ENCODE measurements at places on chromosomes 16 and 17.

DNA sequence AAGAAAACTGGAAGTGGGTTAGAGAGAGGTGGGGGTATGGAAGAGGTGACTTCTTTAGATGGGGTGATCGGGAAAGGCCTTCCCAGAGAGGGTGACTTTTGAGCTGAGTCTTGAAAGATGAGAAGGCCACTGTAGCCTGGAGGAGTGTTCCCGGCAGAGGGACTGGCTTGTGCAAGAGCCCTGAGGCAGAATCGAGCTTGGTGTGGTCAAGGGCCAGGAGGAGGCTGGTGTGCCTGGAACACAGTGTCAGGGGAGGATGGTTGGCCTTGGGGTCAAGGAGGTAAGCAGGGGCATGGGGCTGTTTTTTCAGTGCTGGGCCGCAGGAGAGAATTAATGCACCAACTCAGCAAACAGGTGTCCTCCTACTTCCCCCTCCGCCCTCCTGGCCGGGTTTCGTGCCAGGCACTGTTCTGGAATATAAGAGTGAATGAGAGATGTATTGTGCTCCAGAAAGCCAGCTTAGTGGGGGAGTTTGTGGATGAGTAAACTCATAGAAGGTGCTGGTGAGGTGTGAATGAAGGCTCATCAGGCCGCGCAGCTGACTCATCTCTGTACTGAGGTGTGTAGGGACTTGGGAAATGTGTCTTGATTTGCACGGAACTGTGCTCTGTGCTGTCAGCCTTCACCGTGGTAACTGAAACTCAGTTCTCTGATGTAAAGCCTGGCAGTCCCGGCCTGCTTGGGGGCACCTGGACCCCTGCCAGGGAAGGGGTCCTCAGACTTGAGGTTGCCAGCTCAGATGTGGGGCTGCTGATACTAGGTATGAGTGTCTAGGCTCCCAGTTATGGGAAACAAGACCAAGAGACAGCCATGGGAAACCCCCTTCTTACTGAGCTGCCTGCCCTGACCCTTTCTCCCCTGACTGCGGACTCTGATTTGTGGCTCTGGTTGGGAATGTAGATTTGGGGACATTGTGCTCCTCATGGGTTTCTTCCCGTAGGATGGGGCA is 15.3 kb downstream of the KSR1 start:
- no peak for DNase-seq

DNA sequence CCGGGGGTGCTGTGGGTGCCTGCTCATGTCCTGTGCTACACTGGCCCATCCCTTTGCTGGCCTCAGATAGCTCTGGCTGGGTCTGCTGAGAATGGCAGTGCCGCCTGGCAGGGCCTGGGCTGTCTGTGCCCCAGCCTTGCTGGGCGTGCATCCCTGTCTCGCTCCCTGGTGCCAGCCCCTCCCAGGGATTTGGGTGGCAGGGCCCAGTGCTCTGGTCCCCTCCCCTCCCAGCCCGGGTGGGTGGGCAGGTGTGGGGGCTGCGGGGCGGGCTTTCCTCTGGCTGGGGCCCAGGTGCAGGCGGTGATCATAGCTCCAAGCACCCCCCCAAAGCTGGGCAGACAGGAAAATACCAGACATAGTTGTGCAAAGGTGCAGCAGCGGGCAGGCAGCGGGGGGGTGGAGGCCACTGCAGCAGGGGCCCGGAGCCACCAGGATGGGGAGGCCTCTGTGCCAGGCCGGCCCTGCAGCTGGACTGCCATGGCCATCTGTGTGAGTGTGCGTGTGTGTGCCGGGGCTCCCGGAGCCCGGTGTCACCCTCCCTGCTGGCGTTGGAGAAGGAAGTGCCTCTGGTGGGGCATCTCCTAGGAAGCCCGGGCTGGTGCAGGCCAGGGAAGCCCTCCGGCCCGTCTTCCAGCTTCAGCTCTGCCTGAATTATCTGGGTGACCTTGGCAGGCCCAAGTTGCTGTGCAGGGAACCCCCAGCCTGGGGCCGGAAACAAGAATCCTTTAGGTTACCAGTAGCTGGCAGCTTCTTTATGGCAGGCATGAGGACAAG is 7.4 kb downstream of the GLIS2 start:
- no peak for DNase-seq

DNA sequence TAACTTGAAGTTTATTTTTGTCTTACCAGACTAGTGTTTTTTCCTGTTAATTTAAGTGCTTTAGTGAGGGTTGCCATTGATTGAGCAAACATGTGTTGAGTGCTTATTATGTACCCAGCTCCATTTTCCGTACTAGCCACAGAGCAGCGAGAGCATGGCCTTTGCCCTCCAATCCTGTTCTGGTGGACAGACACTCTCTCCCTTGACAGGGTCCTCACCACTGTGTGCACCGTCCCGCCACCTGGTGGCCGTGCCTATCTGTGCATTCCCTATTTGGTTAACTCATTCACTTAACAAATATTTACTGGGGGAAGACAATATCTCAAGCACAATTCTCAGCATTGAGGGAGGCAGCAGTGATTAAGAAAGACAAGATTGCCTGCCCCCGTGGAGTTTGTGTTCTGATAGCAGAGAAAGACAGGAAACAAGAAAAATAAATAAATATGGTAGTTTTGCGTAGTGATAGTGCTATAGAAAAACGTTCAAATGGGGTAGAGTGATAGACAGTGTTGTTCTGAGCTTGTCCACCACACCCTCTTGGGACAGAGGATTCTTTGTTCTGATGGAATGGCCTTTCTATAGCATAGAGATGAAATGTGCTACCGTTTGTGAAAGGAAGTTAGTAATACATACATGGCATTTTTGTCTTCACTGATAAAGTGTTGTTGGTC is 13.0 kb downstream of the CDH13 start:
- DNase-seq: peak; percentile 48

DNA sequence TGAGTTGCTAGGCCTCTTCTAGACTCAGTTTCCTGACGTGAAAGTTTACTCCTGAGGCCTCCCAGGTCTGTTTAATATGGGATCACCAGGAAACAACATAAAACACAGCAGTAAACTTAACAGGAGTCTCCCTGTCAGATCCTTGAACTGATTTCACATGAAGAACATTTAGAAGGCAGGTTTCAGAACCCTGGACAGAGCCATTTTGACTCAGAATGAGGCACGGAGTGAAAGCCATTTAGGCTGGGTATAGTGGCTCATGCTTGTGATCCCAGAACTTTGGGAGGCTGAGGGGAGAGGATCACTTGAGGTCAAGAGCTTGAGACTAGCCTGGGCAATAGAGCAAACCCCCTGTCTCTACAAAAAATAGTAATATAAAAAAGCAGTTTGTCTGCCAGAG is 289.1 kb downstream of the CA10 start:
- no peak for DNase-seq
